Substantia nigra (tissue), 51 donors: ENCODE measurements at places on chromosomes 6 and 20.

DNA sequence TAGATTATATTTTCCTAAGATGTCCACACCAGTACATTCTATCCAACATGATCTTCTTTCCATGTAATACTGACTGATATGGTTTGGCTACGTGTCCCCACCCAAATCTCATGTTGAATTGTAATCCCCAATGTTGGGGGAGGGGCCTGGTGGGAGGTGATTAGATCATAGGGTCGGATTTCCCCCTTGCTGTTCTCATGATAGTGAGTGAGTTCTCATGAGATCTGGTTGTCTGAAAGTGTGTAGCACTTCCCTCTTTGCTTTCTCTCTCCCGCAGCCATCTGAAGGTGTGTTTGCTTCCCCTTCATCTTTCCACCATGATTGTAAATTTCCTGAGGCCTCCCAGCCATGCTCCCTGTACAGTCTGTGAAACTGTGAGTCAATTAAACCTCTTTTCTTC, 12.2 kb upstream of the HBS1L start:
- DNase-seq = no peak

GRCh38 chr6:113330636-113330946, 526.6 kb upstream of the MARCKS start:
- no peak for DNase-seq

DNA sequence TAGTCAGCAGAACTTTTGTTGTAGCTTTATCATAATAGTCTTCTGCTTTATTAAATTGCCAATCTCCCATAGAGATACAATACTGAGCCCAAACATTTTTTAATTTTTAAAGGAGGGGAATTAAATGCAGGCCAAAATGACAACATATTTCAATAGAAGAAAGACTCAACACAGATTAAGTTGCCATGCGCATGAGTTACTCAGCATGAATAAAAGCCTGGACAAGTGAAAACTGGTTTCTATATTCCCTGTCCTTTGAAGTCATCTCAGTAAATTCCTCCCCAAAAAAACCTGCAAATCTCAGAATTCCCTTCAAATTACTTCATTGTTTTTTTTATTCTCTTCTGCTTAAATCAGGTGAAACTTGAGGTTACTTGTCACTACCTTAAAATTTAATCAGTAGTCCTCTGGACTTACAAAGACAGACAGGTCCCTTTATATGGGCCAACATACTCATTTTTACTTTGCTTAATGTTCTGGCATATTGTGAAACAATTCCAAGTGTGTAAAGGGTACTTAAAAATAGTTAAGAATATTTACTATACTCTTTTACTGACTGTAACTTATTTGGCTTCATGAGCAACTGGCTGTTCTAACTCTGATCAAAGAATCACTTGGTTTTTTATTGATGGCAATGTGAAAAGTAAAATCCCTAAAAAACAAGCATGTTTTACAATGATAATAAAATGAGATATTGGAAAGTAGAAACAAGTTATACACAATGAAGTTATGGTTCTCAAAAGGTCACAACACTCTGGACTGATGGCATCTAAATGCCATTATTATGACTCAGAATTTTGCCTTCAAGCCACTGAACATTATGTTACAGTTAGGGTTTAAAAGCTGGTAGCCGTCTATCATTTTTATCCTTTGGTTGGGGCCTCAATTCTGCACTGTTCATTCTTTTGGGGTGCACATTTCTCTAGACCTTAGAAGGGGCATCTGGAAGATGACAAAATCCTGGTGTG, 49.9 kb upstream of the COL21A1 start:
- DNase-seq = no peak

DNA sequence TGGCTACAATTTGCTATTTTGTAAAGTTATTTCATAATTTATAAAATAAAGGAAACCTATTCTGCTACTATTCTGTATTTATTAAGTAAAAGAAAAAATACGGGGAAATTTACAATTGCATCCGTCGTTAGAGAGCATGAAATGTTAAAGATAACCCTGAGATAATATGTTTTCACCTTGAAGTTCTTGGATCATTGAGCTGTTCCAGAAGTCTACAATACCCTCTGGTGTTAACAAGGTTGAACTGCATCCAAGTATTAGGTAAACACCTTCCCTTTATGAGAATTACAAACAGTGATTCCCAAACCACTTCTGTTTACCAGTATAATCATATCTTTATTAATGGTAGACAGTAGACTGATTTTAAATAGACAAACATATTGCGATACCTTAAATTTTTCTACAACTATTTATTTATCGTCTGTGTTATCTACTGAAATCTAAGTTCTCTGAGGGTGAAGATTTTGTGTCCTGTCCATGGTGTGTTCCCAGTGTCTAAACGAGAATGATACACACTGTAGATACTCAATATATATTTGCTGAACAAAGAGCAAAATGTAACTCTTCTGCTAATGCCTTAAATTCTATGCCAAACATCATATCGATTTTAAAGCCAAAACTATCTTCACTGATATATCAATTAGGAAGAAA, 28.2 kb downstream of the TBC1D32 start:
- DNase-seq = no peak

GRCh38 chr6:47090881-47091280, 48.7 kb upstream of the ADGRF1 start:
- no peak for DNase-seq

DNA sequence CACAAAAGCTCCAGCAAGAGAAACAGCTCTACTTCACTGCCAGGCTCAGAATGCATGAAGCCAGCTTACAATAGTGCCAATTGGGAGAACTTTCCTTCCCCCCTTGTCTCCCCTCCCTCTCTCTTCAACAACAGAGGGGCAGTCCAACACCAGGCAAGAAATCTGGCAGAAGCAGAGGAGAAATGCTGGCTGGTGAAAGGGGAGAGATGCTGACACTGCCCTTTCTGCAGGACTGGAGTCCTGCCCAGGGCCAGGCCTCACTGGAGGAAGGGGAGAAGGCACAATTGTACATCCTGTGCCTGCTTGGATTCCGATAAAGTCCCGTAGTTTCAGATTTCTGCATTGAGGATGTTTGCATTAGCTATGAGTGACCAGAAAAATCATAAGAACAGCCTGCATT, 148.6 kb downstream of the LRRC1 start:
- DNase-seq = peak; percentile 26

- no peak for DNase-seq
Measured at GRCh38 chr6:44269921-44270525, at the start of gene TMEM151B. TMEM151B (plus strand) TSS chr6:44270450; CDS start chr6:44270743, 293 bp downstream.

DNA sequence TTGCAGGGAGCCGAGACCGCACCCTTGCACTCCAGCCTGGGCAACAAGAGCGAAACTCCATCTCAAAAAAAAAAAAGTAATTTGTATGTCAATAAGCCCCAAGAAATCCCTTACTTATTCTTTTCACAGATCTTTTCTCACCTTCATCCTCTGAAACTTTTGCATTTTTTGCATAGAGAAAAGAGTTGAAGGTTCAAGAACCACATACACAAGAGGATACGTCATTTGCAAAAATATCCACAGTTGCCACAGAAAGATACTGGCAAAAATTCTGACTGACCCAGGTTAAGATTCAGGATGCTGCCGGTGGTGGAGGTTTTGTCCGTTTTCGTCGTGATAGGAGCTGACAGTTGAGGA, 94.5 kb downstream of the ZMYND8 start:
- DNase-seq = no peak

GRCh38 chr6:113562248-113562647, 294.9 kb upstream of the MARCKS start:
- DNase-seq = no peak

DNA sequence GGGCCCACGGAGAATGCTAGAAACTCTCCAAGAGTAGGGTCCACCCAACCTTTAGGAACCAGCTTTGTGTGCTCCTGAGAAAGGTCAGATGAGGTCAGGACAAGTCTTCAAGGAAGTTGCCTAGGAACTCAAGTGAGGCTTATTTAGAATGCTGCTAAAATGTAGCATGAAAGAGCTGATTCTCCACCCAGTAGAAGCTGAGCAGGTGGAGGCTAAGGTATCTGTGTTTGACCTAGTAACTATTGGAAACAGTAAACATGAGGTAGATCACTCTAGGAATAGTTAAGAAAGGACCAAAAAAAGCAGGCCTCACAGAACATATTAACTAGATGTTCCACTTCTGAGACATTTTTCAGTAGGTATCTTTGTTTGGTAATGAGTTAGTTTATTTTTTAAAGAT, 13.9 kb downstream of the CEP43 start:
- no peak for DNase-seq

DNA sequence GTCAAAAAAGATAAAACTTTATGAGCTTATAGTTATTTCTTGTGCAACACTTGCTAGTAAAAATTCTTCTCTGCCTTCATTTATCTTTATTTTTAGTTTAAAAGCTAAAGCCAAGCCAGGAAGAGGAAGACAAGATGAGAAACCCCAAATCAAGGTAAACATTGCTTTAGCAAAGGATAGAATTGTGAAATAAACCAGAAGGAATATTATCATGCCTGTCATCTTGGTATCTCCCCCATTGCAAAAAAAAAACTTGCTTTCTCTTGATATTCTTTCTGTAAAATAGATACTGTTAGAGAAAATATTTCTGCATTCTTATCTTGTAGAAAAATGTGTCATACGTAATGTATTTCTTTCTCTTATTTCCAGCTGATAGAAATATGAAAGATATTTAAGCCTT, 432.8 kb downstream of the GJA1 start:
- no peak for DNase-seq

GRCh38 chr6:156782691-156783320, 5.6 kb downstream of the ARID1B start:
- no peak for DNase-seq

DNA sequence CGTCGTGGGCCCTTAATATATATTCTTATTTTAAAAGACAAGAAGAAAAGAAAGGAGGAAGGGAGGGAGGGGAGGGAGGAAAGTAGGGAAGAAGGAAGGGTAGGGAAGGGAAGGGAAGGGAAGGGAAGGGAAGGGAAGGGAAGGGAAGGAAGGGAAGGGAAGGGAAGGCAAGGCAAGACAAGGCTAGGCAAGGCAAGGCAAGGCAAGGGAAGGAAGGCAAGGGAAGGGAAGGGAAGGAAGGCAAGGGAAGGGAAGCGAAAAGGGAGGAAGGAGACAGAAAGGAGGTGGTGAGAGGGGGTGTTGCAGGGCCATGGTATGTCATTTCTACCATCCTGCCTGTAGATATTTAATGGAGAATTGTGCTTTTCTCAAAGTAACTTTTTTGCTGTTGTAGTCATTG, 83.9 kb upstream of the BTBD3 start:
- no peak for DNase-seq

DNA sequence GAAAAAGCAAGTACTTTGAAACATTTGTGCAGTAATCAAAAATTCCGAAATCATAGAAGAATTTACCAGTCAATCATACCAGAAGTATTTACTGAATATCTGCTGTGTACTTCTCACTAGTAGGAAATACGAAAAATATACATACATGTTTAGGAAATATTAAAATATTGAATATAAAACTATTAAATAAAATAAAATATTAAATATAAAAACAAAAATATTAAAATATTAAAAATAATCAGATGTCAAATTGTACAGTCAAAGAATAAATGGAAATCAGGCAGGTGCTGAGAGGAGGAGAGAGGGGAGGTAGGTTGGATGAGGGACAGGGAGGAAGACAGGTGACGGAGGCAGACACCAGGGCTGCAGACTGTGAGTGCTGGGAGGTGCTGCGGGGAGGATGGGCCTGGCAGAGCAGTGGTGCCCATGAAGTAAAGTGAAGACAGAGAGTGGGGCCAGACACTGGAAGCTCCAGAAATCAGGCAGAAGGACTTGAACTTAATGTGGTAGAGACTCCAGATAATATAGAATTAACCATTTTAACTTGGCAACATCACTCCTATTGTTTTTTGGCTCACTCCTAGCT, 55.9 kb downstream of the PRKN start:
- no peak for DNase-seq

GRCh38 chr20:475463-476357, 13.4 kb upstream of the TBC1D20 start:
- no peak for DNase-seq

DNA sequence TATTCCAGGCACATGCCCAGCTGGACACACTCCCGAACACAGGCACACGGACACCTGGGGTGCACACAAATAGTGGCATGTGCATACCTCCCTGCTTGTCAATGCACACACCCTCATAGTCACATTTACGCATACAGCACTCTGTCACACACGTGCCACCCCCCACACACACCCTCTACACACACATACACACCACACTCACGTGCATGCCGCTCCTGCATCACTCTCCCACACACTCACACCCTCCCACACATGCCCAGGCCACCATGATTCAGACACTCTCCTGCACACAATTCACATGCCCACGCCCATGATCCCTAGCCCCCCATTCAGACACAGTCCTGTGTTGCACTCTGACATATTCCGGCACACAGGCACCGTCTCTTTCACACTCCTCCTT, 13.0 kb downstream of the SIRPA start:
- DNase-seq = no peak

GRCh38 chr20:57977141-57977540, 251.3 kb downstream of the ANKRD60 start:
- DNase-seq = no peak

- no peak for DNase-seq
Measured at GRCh38 chr6:90715093-90715655, 128.3 kb upstream of the MAP3K7 start.

DNA sequence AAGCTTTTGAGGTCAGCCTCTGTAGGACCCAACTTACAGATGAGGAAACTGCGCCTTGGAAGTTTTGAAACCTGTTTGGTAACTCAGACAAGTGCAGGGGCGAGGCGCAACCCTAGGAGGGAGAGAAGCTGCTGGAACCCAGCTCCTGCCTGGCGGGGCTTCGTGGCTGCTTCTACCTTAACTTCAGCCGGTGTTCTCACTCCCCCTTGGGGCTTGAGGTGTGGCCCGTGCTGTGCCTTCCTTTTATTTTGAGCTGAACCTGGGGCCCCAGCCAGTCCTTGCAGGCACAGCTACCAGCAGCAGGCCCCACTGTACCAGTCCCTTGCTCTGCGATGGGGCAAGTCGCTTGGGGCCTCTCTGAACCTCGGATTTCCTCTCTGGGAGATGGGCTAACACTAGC, 12.0 kb downstream of the RBM38 start:
- DNase-seq = no peak

- no peak for DNase-seq
Measured at GRCh38 chr20:22776369-22776768, 192.0 kb upstream of the FOXA2 start.

- DNase-seq = no peak
Measured at GRCh38 chr6:76166297-76166696, 93.8 kb upstream of the IMPG1 start.

GRCh38 chr6:34493344-34493743, 27.5 kb downstream of the PACSIN1 start:
- DNase-seq = no peak

- DNase-seq = no peak
Measured at GRCh38 chr6:140366991-140367390, 992.5 kb upstream of the CITED2 start.

DNA sequence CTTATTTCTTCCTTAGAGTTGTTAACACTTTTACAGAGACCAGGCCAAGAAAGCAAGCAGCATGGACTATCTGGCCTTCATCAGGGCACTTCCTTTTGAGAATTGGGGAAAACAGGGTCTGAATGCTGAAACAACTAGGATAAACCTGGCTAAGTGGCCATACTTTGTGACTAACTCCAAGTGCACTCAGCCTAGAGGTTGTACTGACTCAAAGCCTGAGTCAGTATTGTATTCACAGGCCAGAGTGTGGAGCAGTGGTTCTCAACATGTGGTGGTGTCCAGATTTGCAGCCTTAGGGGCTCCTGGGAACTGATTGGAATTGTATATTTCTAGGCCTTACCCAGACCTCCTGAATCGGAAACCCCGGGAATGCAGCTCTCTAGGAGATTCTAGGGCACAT, 20.1 kb downstream of the SEC23B start:
- DNase-seq = no peak

GRCh38 chr6:39980839-39981580, 46.7 kb upstream of the MOCS1 start:
- peak; percentile 0 for DNase-seq
